Occipital lobe (tissue), 3 donors: ENCODE measurements at places on chromosomes 5 and 9.

DNA sequence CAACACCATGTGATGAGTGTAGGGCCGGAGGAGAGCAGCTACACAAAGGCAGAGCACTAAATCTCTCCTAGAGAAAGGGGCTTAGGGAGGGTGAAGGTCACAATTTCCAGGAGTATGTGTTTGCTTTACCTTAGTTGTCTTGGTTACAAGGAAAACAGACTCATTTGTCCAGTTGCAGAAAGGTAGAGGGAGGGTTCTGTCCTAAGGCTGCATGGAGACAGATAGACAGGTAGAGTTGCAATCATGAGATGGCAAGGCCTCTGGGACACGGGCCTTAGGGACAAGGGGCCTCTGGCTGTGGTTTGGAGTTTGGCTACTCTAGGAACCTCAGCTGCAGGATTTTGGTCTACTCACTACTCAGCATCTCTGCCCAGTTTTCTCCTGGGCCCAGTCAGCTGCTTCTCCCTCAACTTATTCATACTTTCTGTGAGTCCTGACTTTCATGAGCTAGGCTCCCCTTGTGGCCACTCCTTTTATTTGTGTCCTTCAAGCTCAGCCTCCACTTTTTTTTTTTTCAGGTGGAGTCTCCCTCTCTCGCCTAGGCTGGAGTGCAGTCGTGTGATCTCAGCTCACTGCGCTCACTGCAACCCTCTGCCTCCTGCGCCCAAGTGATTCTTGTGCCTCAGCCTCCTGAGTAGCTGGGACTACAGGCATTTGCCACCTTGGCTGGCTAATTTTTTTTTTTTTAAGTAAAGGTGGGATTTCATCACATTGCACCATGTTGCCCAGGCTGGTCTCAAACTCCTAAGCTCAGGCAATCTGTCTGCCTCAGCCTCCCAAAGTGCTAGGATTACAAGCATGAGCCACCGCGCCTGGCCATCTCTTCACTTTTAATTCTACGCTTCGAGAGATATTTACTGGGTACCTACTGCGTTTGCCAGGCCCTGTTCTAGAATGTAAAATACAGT, 76.6 kb downstream of the PTPDC1 start:
- no peak for DNase-seq

DNA sequence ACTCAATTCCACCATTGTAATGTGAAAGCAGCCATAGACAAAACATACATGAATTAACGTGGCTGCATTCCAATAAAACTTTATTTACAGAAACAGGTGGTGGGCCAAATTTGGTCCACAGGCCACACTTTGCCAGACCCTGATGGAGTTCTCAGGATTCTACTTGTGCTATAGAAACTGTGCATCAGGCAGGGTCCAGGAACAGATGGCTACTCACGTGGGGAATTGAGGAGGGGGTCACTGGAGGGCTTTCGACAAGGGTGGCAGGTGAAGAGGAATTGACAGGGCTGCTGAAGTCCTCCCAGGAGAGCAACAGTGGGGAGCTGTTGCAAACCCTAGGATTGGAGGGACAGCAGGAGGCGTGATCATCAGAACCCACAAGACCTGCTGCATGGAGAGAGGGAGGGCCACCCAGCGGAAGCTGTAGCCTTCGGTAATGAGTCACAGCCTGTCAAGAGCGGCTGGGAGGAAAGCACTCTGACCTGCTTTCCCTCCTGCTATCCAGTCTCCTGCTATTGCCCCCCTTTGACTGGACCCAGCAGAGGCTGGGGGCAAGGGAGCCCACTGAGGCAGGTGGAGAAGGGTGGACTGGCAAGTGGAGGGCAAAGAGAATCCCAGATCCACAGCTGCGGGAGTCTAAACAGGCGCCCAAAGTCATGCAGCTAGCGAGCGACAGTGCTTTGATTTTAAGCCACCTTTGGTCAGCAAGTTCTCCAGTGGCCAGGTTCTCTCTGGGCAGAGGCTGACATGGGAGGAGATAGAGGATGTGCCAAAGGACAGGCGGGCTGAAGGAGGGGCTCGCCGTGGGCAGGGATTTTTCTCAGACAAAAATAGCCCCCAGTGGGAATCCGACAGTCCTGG, 138.3 kb upstream of the SMIM23 start:
- peak; percentile 19 for DNase-seq

DNA sequence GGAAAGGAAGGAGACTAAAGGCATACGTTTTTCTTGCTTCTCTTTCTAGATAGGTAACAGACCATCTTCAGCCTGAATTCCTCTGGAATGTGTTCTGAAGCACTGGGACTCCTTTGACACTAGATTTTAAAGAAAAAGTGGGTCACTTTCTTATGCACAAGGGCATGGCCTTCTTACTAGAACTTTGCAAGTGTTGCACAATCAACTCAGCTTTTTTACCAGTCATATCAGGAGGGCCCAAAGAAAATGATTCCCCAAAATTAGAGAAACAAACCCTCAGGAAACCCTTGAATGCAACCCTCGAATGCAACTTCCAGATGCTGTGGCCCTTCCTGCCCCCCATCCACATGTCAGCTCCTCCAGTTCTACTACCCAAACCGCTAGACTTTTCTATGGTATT, 93.9 kb downstream of the YTHDC2 start:
- DNase-seq: no peak

GRCh38 chr9:4603830-4604229, 58.3 kb upstream of the PLPP6 start:
- DNase-seq: no peak

DNA sequence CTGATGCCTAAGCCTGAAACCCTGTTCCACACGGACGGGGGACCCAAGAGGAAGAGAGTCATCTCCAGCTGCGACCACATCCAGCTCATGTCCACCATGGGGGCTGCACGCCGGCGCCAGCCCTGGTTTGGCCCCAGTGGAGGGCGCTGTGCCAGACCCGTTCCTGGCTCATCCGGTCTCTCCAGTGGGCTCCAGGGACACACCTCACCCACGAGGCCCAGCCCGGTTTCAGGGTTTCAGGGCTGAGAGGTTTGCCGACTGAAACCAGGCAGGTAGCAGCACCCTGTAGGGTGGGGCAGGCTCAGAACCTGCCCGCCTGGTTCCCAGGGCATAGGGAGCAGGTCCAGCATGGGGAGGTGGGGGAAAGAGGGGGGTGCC, 71.4 kb upstream of the STXBP1 start:
- no peak for DNase-seq

- DNase-seq: no peak
Observed at GRCh38 chr5:157130925-157131324, 11.7 kb downstream of the MED7 start.

DNA sequence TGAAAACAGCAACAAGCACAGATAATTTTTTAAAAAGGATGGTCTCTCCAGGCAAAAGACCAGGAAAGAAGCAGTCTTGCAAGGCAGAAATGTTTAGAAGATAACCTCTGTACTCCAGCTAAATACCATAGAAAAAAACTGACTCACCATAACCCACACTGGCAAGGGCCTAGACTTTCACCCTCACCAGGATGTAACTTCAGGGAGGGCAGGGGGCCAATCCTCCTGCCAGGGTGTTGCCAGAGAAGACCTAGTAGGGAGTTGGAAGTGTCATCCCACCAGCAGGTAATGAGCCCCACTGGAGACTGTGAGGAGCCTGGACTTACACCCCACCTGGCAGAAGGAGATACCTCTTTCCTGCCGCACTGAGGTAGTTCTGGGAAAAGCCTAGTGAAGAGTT, 97.6 kb downstream of the PRELID2 start:
- no peak for DNase-seq

- no peak for DNase-seq
Observed at GRCh38 chr5:79236362-79236969, 535 bp downstream of the JMY start.

DNA sequence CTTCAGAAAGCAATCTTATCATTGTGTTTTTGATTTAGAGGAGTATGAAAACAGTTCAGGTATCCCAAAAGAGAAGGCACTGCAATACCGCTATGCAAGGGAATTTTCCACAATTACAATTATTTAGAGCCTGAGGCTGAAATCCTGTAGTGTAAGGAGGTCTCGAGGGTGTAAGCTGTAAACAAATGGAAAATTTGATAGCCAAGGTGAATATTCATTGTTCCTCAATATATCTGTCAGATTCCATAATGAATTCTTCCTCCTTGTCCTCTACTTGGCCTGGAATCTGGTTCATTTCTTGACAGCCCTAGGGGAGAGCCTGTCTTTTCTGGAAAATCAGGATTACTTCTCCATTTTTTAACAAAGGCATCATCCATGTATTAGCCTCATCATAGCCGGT, 63.1 kb upstream of the SMARCA2 start:
- DNase-seq: no peak

DNA sequence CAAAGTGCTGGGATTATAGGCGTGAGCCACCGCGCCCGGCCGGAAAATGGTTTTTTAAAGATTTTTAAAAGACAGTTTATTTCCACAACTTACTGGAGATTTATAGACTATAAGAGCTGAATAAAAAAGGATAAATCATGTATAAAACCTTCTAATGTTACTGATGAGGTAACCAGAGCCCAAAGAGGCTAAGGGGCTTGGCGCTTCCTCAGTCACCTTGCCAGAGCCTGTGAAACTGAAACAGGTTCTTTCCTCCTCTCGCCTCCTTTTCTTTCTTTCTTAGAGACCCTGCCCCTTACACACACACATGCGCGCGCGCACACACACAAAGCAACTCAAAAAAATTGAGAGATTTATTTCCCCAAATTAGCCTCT, 69.8 kb downstream of the HSD17B3 start:
- no peak for DNase-seq

DNA sequence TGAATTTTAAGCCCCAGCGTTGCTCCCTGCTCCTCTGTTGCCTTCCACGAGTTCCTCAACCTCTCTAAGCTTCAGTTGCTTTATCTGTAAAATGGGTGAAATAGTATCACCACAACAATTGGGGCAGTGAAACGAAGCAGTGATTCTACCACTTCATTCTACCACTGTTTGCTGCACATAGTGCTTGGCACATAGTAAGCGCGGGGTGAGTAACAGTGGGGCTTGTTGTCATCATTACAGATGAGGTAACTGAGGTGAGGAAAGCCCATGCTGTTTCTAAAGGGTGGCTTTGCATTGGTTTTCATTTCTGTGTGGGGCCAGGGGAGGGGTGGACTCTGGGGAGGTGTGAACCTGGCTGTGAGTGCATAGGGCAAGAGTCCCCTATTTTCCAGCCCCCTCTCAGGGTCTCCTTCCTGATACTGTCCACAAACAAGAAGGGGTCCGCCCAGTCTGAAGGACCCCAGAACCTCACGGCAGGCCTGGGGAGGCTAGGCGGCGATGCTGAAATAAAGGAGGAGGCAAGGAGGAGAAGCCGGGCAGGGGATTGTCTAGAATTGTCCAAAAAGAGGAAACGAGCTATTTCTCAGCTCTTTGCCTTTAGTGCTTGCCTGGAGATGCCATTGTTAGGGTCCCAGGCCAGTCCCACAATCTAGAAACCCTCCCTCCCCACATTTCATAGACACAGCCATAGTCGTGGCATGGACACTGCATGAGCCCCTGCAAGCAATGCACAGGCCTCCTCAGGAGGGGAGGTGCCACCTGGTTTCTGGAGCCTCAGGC, 65.6 kb downstream of the IL6ST start:
- no peak for DNase-seq

- no peak for DNase-seq
Observed at GRCh38 chr5:125011419-125011818, 265.0 kb upstream of the ZNF608 start.

- no peak for DNase-seq
Observed at GRCh38 chr5:113212244-113212920, 222.4 kb downstream of the TSSK1B start.

GRCh38 chr5:177336112-177336511, 15.4 kb downstream of the LMAN2 start:
- no peak for DNase-seq

DNA sequence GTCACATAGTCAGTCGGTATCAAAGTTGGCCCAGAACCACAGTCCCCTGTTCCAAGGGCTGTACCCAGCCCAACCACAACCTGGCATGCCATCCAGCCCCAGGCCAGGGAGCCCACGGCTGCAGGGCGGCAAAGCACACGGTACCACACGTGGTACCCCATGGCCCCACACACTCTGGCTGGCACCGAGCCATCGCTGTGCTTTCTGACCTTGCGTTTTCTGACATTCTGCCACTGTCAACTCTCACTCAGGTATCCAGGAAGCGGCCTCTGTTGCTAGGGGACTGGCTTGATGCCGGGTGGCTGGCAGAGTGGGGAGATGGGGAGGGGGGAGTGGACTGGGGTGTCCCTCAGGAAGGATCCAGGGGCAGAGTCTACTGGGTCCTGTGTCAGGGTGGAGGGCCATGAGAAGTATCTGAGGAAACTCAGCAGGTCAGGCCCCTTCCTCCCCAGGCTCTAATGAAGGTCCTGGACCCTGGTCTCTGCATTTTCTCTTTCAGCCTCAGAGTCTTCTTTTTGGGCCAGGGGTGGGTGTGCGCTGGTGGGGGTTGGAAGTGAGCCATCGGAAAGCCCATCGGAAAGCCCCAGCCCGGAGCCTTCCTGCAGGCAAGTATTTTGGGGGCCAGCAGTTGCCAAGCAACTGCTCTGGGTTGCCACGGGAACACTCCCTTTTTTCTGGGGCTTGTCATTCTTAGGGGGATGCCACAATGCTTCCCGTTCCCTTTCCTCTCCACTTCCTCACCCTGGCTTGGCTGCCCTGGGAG, 21.0 kb upstream of the RALGDS start:
- DNase-seq: no peak

- DNase-seq: no peak
Observed at GRCh38 chr9:127497656-127498290, 46.5 kb downstream of the LRSAM1 start.

- DNase-seq: no peak
Observed at GRCh38 chr9:93702261-93702660, 125.9 kb downstream of the PHF2 start.

GRCh38 chr5:174529925-174530681, 194.3 kb upstream of the MSX2 start:
- DNase-seq: no peak

DNA sequence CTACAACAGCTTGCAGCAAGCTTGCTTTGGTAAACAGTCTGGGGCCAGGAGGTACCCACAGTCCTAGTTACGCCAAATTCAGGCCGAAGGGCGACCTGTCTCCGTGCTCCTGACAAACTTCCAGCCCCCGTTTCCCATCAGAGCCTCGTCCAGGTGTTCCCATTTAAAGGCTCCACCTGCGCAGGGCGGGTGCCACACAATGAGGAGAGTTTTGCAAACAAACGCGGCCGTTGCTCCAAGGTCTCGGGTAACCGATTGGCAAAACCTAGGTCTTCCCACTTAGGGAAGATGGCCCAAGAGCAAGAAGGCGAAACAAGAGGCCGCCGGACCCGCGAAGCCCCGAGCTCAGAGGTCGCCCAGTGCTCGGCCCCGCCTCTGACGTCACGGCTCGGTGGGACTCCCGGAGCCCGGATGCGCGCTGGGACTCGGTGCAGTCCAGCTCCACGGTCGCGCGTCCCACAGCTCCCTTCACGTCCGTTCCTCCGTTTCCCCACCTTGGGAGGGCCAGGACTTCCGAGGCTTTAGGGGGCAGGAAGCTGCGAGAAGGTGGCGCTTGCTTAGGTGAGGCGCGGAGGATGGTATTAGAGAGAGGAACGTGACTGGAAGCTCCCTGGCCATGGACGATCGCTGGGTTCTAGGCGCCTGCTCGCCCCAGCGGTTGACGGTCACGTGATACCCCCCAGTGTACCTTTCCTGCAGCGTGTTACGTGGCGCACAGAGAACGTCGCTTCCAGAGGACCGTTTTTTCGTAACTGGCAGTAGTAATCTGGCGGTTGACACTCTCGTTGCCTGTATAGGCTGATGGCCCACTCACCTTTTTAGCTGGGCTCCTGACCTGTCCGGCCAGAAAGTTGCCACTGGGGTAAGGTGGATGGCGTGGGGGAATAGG, 41.8 kb upstream of the KDM4C start:
- no peak for DNase-seq

- no peak for DNase-seq
Observed at GRCh38 chr5:151221574-151221973, 2.3 kb downstream of the CCDC69 start.
